ENCODE measurements at places on chromosomes 4 and X.

DNA sequence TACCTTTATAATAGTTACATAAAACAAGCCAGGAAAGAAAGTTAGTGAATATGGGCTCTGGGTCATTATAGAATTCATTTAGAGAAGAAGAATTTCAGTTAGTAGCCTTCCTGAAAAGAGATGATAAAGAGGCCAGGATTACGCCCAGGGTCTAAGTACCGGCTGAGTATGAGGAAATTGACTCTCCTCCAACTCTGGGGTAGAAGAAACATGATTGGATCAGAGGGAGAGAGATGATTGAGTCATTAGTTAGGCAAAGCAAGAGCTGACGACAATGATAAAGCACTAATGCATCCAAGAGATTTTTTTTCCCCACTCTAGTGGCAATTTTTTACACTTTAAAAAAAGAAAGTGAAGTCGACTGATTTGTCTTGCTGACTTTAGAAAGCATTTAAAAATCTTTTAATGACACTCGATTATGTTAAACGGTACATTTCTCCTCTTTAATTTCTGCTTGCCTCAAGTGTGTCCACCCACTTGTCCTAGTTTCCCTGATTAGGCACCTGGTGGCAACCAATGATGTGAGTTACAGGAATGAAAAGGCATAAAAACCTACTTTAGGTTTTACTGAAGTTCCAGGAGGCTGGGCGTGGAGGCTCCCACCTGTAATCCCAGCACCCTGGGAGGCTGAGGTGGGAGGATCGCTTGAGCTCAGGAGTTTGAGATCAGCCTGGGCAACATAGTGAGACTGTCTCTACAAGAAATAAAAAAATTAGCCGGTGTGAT, 37.3 kb upstream of the IGFBP7 start:
- no peak for DNase-seq

- DNase-seq = no peak
These were observed 118.7 kb upstream of the ANXA3 start for GRCh38 chr4:78432896-78433295.

- DNase-seq = no peak
These were observed 14.6 kb downstream of the FTHL17 start for GRCh38 chrX:31057291-31057690.

- no peak for DNase-seq
These were observed 2.3 kb downstream of the RFC1 start for GRCh38 chr4:39363773-39364393.

GRCh38 chrX:48474127-48474526, 1.9 kb upstream of the FTSJ1 start:
- DNase-seq = no peak

DNA sequence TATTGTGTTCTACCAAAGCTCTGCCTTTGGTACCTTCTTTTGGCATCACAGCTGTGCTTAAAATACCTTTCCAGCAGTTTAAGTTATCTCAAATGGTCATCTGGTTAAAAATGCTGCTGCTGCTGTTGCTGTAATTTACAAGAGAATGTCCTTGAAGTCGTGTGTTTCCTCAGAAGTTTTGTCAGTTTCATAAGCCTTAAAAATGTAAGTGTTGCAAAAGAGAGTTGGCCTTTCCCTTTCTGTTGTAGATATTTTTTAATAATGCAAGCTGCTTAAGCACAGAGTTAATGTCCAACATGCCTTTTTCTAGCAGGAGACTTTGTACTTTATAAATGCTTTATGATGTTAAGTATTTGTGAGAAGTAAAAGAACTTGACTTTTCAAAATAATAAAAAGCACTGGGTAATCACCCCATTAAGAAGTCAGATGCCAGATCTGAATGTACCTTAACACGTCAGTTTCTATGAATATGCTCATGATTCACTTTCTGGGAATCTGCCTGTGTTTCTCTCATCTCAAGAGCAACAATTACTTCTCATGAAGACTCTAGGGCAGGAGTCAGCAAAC, 35.3 kb upstream of the TENM3 start:
- DNase-seq = no peak

DNA sequence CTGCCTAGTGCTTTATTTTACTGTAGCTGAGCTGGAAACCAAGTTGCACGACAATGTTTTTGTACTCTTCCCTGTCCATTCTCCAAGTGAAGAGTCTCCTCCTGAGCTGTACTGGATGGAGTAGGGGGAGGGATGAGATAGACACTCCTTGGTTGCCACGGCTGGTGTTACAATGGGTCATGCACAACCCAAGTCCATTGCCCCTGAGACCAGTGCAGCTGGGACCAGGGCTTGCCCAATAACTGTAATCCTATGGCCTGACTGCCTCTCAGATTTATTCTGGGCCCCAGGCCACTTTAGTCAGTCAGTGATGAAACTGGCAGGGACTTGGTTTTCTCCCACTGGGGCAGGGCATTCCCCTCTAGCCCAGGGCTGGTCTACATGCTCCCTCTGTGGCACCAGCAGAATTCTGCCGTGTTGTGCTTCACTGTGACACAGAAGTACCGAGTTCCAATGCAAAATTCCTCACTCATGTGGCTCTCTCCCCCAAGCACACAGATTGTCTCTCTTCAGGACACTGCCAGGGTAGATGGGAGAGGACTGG, 203.3 kb upstream of the PCDH18 start:
- DNase-seq = peak; percentile 41

DNA sequence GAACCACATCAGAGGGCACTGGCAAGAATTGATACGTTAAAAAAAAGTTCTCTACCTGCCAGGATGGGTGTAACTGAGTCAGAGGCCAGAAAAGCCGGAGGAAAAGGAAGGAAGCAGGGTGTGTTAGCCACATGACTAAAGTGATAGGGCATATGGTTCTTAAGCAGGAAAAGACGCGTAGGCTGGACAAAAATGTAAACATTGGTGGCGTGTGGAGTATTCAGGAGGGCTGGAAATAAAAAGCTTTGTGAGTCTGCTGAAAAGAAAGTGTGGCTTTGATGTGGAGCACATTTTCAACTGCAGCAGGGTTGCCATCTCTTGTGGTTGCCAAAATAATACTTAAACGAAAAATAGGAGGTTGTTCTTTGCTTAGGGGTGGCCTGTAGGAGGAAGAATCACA, 186.5 kb upstream of the RPL34 start:
- DNase-seq = no peak

- no peak for DNase-seq
These were observed 1.3 kb upstream of the FAT4 start for GRCh38 chr4:125313497-125313896.

DNA sequence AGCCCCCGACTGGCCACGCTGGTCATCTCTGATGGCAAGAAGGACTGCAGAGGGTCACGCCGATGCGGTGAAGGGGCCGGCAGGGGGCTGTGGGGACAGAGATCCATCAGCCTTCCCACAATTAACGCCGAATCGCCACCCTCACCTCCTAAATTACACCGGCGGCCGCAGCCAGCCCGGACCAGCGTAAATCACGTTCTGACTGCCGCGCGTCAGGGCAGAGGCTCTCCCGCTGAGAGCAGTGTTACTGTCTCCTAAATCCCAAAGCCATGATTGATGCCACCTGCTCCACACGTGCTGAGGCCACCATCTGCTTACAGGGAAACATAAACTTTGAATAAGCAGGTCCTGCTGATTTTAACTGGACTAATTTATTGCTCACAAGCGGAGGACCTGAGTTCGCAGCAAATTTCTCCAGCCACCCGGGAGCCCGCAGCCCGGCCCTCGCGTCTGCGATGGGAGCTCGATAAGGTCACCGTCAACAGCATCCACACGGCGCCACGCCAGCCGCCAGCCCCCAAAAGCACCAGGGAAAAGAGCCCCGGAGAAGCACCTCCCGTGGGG, 127.3 kb upstream of the NKX1-1 start:
- DNase-seq = peak; percentile 36

GRCh38 chr4:156378033-156378665, 424.5 kb upstream of the CTSO start:
- no peak for DNase-seq

DNA sequence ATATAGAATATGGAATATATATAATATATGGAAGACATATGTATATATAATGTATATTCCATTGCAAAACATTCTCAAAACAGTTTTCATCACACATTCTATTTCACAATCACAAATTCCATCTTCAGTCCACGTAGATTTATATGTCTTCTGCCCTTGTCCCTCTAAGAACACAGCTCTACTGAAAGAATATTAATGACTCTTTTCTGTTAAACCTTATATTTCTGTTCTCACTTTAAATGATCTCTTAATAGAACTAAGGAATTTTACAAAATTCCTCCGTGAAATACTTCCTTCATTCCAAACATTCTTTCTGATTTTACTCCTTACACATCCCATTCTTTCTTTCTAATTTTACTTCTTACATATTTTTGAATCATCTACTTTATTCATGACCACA, 1043.1 kb upstream of the PABPC4L start:
- no peak for DNase-seq

- DNase-seq = no peak
These were observed 571.2 kb downstream of the ARAP2 start for GRCh38 chr4:35673137-35673536.

DNA sequence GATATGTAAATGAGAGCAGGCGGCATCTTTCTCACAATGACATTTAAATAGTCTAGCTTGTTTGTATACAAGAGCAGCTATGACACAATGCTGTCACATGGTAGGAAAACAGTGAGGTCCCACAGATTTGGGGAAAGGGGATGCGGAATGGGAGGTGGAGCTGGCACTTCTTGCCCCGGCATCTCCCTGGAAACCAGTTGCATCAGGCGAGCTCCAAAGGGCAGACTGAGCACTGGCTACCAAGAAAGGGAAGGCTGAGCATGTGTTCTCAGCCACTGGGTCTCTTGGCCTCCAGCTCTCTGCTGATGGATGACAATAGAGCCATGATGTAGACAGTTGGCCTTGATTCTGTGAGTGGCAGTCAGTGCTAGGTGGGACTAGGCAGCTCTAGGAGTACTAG, 109.0 kb downstream of the UCHL1 start:
- no peak for DNase-seq

DNA sequence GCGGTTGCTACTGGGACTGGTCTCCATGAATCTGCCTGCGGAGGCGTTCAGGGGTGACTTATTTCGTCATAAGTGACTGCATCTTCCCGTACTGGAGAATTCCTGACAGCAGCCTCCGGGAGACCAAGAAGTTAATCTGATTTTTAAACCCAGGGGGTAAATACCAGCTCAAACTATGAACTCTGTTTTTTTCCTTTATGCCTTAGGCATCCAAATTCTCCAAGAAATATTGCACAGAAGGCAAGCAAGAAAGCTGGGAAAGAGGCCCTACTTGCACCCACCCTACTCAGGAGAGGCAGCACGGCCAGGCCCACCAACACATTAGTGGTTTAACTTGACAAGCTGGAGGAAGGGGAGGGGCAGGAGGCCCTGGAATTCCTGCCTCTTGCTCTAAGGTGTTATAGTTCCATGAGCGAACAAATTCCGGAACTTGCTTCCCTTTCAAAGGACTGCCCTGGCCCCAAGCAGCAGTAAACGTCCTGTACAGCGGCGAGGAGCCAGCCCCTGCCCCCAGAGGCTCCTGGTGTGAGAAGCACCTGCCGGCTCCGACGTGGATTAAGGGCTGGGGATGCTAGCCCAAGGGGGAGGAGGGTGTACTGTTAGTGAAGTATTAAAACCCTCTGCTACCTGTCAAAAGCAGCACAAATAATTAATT, 177.2 kb downstream of the AFAP1 start:
- DNase-seq = peak; percentile 20

DNA sequence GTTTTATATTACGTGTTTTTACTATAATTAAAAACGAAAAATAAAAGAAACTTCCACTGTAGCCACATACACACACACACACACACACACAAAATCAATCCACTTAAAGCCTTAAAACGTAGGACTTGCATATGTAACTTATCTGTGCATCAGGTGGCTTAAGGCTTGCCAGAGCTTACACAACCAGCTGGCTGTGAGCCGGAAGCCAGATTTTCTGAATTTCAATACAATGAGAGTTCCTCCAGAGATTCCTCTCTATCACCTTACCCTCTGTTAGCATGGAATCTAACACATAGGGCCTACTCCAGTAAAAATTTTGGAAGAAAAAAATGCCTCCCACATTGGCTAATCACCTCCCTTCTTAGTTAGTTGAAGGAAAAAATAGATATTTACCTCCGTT, 27.9 kb upstream of the SLITRK4 start:
- no peak for DNase-seq

DNA sequence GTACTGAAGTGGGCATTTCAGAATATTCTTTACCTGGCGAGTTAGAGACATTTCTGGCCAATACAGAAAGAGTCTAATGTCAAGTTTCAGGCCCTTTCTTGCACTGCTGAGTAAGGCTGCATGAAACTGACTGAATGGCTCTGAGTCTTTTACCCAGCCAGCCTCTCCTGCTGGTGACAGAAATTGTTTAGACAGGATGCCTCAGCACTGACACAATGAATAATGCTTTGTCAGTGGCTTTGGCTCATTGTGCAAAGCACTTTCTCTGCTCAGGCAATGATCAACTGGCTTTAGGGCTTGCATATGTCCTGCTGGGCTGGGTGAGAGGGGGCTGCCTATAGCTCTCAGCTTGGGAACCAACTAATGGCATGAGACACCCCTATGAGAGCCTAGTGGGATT, 45.5 kb downstream of the CLNK start:
- no peak for DNase-seq

DNA sequence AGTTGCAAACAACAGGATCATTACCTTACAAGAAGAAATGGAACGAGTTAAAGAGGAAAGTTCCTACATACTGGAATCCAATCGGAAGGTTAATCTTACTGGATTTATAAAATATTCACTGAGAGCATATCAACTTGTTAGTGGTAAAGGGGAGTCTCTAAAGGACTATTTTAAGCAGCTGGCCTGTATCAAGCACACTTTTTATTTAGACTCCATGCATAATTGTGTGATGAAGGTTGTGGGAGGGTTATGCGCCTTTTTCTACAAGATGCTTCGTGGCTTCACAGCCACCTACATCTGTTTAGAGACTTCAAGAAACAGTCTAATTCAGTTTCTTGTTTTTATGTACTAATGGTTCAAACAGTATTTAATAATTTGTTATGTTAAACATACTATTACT, 56.6 kb downstream of the GRSF1 start:
- DNase-seq = no peak

DNA sequence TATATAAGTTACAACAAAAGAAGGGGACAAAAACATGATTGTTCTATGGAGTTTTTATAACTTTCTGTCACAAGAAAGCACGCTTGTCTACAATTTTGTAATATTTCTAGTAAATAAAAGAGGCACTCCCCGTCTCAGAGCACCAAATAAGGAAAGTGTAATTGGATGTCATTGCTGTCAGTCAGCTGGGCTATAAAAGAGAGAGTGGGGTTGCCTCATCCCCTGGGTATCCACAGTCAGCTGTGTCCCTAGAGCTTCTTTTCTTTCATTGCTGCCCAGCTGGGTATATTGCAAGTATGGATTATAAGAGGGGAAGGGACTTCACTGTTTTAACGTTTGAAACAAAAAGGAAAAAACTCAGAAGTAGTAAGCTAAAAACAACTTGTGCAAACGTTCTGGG, 61.3 kb downstream of the NPNT start:
- no peak for DNase-seq

All from Right ventricle myocardium superior (tissue), 1 donor.